ENCODE measurements at places on chromosomes 3 and 15. TPM values are rescaled to one million over a fixed set of nuclear protein-coding genes. Genes with fewer than 3 reads are reported as not detected.

DNA sequence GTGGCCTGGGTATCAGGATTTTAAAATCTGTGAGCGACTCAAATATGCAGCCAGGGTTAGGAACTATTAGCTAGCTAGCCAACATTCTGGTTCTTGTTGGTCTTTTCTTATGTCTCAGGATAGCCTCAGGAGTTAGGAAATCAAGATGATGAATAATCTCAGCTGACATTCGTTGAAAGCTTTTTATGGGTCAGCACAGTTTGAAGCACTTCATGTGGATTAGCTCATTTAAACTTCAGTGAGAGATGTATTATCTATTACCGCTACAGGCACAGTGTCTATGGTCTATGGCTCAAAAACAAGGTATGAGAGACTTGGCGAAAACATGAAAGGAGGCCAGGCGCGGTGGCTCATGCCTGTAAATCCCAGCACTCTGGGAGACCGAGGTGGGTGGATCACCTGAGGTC is 187.5 kb upstream of the THRB start:
- H3K36me3 ChIP-seq: no peaks in the 10 kb centered on the region
- no peak for DNase-seq
- H3K27ac ChIP-seq: no peak overlapping the region
- no peak overlapping the region for H3K4me3 ChIP-seq

DNA sequence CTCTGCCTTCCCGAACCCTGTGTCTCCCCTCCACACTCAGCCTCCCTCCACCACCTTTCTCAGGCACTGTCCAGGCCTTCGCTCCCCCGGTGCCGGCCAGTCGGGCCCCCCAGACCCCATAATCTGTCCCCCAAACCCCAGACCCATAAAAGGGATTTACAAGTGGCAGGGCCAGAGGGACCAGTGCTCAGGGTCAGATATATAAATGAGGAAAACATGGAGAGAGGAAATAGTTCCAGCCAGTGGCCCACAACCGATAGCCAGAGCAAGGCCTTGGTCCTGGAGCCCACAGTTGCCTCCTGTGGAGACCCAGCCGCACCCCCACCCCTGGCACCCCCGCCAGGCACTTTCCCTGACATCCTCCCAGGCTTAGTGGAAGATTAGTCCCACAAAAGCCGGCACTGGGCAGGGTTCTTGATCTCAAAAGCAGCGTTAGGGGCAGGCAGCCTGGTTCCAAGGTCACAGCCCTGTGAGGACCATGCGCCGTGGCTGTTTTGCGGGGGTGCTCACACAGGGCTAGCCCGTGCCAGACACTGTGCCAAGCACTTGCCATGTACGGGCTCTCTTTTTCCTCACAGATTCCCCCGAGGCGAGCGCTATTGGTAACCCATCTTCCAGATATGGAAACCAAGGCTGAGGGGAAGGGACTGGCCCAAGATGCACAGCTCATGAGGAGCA is 1.1 kb upstream of the PLXND1 start:
- DNase-seq: no peak
- peaks cover 5% of the 10 kb centered on the region for H3K36me3 ChIP-seq
- H3K4me3 ChIP-seq: peak overlapping the region; percentile 95
- no peak overlapping the region for H3K27ac ChIP-seq
- peaks cover 45% of the 10 kb centered on the region for H3K27me3 ChIP-seq
- peaks cover 13% of the 10 kb centered on the region for H3K4me1 ChIP-seq

GRCh38 chr15:85676342-85677098 is 118.2 kb downstream of the KLHL25 start:
- H3K4me3 ChIP-seq: no peak overlapping the region
- peak overlapping the region; percentile 81 for H3K27ac ChIP-seq
- no peak for DNase-seq
- peaks cover 5% of the 10 kb centered on the region for H3K36me3 ChIP-seq

The LSAMP gene
- not detected for total RNA-seq

The PEX5L gene
- total RNA-seq: 0.23 TPM

The TICRR gene
- 23.4 TPM for total RNA-seq
